ENCODE measurements at places on chromosomes 11 and 22.

- DNase-seq, result no peak
Observed at GRCh38 chr11:72244060-72244360, at the start of gene PHOX2A. Gene PHOX2A (minus strand): TSS chr11:72244176. CDS start chr11:72244004, 172 bp downstream.

GRCh38 chr11:28621753-28622152, 513.6 kb downstream of the METTL15 start:
- DNase-seq, result peak; percentile 75

- DNase-seq, result peak; percentile 52
Observed at GRCh38 chr11:72760539-72761405, 8.6 kb upstream of the ARAP1 start.

DNA sequence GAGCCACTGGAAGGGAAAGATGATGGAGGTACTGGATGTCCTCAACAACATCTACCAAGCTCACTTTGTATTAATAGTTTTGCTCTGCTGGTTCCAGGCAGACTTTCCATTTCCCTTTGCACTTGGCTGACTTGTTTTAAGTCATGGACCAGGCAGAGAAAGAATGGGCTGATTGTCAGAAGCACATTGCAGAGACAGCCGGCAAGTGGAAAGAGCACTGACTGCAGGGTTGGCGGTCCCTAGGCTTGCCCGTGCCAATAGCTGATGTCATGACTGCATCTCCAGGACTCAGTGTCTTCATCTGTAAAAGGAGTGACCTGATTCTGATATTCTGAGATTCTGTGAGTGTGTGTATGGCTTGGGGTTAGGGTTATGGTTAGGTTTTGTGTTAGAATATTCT, 20.9 kb upstream of the NNMT start:
- no peak for DNase-seq

- DNase-seq, result no peak
Observed at GRCh38 chr11:75737314-75737713, 19.7 kb downstream of the MOGAT2 start.

DNA sequence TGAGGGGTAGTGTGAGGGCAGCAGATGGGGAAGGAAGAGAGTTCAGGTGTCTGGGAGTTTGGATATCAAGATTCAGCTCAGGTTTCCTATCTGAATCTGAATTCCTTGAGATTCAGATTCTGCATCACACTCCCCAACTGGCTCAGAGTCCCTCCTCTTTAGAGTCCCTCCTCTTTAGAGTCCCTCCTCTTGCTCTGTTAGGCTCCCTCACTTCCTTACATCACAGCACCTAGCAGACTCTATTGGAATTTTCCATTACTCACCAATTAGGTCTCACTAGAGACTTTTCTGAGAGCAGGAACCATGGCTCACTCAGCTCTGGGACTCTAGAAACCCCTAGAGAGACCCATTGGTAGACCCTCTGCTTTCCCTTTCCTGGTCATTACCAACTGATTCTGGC, 303.4 kb upstream of the SYN3 start:
- no peak for DNase-seq

DNA sequence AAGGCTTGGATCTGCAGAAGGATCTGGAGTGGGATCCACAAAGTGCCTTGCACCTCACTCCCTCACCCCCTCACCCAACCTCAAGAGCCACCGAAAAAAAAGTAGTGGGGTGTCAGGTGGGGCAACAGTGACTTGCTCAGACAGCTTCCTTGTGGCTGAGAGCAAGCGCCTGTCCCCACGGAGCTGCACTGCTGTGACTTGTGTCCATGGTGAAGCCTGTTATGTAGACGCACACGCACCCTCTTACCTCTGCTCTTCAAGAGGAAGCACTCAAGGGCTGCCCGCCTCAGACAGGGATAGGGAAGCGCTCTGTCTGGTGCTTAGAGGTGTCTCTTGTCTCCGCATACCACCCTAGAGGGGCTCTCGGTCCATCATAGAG, 1.2 kb downstream of the DRD2 start:
- peak; percentile 87 for DNase-seq

GRCh38 chr11:2762451-2762850, 62.7 kb upstream of the KCNQ1OT1 start:
- DNase-seq, result no peak

GRCh38 chr22:37696657-37697537, at the start of gene TRIOBP:
Gene TRIOBP (plus strand): TSS chr22:37697048. CDS start chr22:37701366, 4,318 bp downstream.
- peak; percentile 90 for DNase-seq

GRCh38 chr11:133814588-133815100, 30.7 kb downstream of the SPATA19 start:
- DNase-seq, result no peak

DNA sequence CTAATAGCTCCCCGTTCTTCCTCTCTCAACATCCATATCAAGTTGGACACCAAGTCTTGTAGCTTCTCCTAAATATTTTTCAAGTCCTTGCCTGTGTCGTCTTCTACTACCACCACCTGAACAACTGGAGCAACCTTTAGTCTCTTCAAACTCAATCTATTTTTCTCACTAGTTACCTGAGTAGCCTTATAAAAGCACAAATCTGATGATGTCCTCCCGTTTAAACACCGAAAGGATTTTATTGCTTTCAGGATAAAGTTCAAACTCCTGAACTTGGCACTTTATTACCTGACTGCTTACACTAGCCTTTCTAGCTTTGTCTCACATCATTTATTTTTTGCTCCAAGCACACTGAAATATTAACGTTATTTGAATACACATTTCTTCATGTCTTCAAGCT, 1.3 kb upstream of the PAK1 start:
- DNase-seq, result no peak

GRCh38 chr11:58958500-58958899, 19.2 kb downstream of the GLYATL1 start:
- peak; percentile 46 for DNase-seq

GRCh38 chr11:111186308-111186915, 59.1 kb upstream of the POU2AF2 start:
- DNase-seq, result no peak

DNA sequence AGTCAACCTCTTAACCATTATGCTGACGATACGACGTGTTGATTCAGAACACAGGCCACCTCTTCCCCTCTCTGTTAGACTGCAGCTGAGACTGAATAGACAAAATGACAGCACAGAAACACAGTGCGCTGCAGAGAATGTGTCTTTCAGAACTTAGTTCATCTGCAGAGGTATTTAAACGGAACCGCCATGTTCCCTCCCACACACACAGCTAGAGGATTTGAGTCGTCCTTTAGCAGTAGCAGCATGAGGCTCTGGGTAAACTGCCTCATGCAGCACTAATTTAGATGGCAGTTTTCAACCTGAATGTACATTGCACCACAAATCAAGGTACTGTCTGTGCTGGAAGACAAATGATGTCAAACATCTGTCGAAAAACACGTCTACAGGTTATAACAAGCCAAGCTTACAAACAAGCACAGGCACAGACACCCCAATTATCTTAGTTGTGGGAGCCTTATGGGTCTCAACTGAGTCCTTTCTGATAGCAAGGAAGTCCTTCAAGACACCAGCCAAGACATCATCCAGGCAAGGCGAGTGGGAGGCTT, 76.6 kb upstream of the LRRC4C start:
- no peak for DNase-seq

DNA sequence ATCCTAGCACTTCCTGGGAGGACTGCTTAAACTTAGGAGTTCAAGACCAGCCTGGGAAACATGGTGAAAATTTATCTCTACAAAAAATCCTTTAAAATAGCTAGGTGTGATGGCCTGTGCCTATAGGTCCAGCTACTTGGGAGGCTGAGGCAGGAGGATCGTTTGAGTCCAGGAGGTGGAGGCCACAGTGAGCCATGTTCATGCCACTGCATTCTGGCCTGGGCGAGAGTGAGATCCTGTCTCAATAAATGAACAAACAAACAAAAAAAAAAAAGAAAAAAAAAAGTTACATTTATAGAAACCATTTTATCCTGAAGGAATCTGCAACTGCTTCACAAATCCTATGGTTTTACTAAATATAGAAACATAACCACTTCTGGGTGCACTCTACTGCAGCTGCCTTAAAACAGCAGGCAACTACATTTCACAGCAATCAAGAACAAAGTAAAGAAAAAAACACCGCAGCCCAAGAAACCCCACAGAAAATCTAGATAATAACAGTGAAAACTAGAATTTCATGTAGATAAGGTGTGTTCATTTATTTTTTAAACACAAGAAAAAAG, 75.9 kb upstream of the GAB2 start:
- no peak for DNase-seq

DNA sequence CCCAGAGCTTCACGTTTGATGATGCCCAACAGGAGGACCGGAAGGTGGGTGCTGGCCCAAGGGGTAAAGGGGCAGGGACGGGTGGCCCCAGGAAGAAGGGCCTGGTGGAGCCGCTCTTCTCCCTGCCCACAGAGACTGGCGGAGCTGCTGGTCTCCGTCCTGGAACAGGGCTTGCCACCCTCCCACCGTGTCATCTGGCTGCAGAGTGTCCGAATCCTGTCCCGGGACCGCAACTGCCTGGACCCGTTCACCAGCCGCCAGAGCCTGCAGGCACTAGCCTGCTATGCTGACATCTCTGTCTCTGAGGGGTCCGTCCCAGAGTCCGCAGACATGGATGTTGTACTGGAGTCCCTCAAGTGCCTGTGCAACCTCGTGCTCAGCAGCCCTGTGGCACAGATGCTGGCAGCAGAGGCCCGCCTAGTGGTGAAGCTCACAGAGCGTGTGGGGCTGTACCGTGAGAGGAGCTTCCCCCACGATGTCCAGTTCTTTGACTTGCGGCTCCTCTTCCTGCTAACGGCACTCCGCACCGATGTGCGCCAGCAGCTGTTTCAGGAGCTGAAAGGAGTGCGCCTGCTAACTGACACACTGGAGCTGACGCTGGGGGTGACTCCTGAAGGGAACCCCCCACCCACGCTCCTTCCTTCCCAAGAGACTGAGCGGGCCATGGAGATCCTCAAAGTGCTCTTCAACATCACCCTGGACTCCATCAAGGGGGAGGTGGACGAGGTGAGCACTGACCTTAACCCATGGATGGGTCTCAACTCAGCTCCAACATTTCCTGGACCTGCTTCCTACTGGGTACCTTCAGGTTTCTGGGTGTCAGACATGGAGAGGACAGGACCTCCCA, 2.0 kb downstream of the RIC8A start:
- DNase-seq, result no peak

DNA sequence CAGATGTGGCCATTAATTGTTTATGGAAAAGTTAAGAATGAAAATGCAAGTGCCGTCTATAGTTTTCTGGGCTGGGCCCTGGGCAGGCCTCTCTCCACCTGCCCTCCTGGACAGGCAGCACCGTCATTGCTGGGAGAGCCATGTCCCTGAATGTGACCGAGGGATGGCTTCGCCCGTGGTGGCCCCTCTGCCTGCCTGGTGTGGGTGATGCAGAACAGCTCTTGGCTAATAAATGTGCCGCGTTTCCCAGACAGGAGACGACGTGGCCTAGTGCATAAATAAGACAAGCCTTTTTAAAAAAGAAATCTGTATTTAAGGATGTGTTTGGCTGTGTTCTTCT, 407.3 kb downstream of the TBC1D22A start:
- no peak for DNase-seq

DNA sequence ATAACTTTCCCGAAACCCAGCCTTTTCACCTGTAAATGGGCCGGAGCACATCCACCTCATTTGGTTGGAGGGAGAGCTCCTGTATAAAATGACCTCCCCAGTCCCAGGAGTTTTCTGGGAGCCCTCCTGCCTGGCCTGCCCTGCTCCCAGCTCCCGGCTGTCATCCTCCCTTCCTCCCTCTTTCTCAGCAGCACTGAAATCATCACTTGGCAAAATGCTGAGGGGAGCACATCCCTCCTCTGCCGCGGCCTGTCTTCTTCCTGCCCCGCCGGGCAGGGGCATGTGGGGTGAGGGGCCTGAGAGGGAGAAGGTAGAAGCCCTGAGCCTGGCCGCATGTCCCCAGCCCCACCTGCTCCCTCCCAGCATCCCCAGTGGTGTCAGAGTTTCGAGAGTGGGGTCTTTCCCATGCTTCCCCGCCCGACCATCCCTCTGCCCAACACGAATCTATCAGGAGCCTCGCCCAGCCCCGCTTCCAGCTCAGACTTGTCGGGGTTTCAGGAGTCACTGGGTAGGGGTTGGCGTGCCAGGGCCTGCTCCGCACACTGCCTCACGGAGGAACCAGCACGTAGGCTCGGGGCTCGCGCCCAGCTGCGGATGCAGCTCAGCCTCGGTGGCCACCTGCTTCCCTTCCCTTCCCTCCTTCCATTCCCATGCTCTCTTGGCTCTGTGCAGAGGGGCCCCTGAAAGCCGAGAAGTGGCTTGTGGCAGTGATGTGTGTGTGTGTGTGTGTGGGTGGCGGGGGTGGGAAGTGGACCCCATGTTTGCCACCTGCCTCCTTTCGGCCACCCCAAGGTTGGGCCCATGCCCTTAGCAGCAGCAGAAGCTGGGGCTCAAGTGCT, 37.1 kb downstream of the NECTIN1 start:
- DNase-seq, result no peak

GRCh38 chr22:24977370-24978221, 25.1 kb downstream of the KIAA1671 start:
- DNase-seq, result no peak

GRCh38 chr22:47724751-47725150, 962.3 kb downstream of the TBC1D22A start:
- no peak for DNase-seq

DNA sequence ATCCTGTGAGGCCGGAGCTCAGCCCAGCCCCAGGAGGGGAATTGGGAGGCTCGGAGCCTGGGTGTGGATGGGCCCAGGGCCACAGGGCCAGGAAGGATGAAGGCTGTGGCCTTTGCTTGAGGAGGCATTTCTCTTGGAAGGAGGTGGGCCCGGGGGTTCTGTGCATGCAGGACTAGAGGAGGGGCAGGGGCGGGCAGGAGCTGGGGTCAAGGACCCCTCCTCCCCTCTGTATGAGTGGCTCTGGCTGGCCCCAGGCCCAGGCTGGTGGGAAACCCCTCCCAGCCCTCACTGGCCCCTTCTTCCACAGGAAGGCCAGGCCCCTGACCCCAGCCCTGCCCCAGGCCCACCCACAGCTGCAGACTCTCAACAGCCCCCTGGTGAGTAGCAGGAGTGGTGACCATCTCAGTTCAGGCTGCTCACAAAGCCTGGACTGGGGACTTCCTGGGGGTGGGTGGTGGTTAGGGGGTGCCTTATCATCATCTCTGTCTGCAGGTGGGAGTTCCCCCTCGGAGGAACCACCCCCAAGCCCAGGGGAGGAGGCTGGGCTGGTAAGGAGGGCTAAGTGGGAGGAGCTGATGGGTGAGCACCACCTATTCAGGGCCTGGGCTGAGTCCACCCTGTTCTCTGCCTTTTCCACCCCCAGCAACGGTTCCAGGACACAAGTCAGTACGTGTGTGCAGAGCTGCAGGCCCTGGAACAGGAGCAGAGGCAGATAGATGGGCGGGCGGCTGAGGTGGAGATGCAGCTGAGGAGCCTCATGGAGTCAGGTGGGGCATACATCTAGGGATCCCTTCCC, 6.0 kb downstream of the KCNK7 start:
- no peak for DNase-seq

DNA sequence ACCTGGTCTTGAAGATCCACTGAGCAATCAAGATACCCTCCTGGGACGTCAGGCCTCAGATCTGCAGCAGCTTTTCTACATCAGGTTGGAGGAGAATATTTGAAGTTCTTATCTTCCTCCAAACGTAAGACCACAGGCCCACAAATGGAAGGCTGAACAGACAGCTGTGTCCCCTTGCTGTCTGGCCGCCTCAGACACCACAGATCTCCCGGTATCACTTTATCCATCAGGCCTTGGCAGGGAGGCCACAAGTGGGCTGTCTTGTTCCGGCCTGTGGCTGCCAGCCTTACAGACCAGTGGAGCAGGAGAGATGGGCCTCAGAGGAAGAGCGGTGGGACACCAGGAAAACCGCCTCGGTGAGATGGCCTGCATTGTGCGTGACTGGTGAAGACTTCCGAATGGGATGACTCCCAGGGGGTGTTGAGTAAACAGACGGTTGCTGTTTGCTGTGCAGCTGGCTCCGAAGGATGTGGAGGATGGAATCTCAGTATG, 15.9 kb downstream of the UBASH3B start:
- no peak for DNase-seq
